ENCODE measurements at places on chromosomes 3 and 15. TPM values are rescaled to one million over a fixed set of nuclear protein-coding genes. Genes with fewer than 3 reads are reported as not detected.

DNA sequence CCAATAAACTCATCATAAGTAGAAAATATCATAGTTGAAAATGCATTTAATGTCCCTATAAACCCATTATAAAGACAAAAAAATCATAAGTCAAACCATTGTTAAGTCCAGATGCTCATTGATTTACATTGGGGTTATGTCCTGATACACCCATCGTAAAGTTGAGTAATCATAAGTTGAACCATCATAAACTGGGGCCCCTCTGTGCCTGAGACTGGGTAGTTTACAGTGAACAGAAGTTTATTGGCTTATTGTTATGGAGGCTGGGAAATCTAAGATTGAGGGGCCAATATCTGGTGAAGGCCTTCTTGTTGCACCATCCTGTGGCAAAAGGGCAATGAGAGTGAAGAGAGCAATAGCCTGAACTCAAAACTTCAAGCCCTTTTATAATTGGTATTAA is 10.6 kb downstream of the MKRN3 start:
- DNase-seq = no peak

DNA sequence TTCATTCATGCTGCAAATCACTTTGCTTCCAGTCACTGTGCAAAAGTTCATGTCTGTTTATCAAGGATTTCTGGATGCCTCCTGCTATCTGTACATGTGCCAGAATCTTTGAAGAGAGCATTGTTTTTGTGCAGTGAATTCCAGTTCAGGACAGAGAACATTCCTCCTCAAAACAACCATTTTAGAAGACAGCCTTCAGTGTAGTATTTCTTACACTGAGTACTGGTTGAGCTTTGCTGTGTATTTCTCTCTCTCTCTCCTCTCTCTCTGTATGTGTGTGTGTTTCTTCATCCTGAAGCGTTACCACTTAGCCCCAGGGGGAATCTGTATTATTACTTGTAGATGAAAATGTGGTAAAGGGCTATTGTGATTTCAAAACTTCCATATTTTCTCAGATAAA is 123.8 kb upstream of the CHL1 start:
- DNase-seq = no peak

GRCh38 chr3:46894256-46894655 is 16.7 kb downstream of the PTH1R start:
- no peak for DNase-seq

DNA sequence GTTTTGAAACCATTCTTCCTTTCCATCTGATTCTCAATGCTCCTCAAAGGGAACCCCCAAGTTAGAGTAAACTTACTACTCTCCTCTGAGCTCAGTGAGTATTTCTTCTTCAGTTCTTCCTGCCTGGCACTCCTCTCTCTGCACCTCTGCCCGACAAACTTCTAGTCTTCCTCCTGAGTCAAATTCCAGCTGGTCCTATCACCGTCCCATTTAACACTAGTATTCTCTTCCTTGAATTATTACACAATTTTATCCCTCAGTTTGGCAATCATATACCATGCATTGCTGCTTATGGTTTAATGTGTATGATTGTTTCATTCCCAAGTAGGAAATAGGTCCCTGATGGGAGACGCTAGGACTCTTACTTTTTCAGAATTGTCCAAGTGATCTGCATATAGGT is 279.7 kb downstream of the MECOM start:
- no peak for DNase-seq

DNA sequence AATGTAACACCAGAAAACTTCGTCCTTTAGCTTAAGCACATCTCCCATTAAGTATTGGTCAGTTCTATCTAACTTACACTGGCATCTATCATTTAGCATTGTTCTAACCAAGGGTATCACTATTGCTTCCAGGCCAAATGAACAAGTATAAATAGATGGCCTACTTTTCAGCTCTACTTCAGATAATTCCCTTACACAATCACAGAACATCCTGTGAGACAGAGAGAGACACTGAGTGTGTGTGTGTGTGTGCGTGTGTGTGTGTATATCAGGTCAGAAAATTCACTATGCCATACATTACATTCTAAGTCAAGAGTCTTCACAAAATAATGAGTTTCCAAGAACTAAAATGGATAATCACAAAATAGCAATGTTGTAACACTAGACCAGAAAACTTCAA is 39.1 kb downstream of the SCAPER start:
- DNase-seq = peak; percentile 2

- DNase-seq = peak; percentile 79
These were observed 58.5 kb downstream of the RPL22L1 start for GRCh38 chr3:170811515-170811914.

DNA sequence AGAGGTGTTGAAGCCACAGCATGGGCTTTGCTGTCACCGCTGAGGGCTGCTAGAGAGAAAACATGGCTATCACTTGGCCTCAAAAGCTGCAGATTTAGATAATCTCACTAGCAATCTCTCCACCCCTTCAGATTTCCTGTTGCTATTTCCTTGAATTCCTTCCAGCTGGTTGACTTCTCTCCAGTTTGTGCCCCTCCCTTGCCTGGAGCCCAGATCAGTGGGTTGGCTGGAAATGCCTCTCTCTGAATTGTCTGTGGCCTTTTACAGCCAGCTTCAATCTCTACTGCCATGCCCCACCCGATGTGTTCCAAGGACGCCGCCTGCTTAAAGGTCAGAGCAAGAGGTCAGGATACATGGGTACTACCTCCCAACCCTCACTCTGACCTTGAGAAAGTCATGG is 294.1 kb downstream of the NTRK3 start:
- no peak for DNase-seq

DNA sequence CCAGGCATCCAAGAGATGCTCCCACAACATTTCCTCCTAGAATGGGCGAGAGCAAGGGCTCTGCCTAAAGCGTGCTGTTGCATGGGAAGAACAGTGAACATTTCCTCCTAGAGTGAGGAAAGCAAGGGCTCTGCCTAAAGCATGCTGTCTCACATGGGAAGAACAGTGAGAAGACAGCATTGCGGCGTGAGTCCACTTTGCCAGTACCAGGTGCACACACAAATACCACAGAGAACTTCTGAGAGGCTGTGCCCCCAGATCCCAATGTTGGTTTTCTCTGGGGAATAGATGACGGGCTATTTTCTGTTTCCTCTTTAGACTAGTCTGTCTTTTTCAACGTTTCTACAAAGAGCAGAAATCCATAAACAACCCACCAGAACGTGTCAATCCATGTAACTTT is 142.9 kb downstream of the LRRK1 start:
- no peak for DNase-seq

DNA sequence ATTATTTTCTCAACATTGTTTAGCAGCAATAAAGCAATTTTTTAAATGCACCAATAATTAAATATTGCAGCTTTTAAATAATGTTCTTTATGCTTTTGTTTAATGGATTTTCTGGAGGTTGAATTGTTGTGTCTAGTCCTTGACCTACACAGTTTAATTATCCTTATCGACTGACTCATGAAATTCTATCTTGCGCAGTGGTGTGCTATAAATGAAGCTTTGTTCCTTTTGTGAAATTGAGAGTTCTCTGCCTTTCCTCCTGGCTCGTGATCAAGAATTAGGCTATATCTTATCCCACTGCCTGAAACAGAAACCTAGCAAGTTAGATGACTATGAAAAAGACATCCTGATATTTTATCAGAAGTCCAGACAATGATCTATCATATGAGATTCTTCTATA is 37.0 kb upstream of the PIK3R4 start:
- DNase-seq = peak; percentile 74

DNA sequence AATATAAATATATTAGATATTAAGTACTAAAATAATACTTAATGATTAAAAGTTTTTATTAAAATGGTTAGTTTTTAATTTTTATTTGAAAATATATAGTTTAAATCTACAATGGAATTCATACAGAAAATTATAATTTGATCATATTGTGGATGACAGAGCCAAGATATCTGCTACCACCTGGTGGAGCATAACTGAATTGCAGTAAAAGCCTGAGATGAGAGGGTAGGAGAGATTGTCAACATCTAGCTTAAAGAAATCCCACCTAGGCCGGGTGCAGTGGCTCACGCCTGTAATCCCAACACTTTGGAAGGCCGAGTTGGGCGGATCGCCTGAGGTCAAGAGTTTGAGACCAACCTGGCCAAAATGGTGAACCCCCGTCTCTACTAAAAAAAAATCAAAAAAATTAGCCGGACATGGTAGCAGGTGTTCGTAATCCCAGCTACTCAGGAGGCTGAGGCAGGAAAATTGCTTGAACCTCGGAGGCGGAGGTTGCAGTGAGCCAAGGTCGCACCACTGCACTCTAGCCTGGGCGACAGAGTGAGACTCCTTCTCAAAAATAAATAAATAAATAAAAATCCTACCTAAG is 25.1 kb upstream of the CSTA start:
- DNase-seq = no peak

DNA sequence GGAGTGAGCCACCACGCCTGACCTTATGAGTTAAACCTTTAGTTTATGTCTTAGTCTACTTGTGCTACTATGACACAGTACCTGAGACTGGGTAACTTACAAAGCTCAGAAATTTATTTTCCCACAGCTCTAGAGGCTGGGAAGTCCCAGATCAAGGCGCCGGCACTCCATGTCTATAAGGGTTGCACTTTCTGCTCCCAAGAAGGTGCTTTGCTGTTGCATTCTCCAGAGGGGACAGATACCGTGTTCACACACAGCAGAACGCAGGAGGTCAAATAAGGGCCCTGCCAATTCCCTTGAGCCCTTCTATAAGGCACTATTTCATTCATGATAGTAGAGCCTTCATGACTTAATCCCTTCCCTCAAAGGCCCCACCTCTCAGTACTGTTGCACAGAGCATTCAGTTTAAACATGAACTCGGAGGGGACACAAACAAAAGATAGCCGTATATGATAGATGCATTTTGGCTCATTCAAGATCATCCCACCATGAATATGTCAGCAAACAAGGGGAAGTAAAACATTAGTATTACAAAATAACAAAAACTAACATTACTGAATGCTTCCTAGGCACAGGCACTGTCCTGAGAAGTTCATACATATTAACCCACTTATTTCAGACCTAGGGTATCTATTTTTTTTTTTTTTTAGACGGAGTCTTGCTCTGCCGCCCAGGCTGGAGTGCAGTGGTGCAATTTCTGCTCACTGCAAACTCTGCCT is 26.5 kb downstream of the PLA1A start:
- no peak for DNase-seq

- DNase-seq = no peak
These were observed 1108.3 kb downstream of the ROBO1 start for GRCh38 chr3:78659386-78659987.

DNA sequence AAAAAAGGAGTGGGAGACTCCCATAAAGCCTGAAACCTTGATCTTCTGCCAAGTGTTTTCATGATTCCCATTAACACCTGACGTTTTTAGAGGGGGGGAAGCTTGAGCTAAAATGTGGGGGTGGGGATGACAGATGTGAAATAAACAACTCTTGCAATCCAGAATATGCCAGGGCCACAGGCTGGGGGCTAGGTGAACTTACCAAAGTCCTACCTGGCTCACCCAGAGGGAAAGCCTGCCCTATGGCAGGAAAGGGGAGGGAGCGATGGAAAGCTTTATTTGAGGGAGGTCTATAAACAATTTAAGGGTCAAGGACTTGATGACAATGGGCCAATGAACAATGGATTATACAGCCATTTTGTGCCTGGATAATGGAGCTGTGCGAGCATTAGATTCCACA is 108.3 kb downstream of the LRIG1 start:
- DNase-seq = no peak

DNA sequence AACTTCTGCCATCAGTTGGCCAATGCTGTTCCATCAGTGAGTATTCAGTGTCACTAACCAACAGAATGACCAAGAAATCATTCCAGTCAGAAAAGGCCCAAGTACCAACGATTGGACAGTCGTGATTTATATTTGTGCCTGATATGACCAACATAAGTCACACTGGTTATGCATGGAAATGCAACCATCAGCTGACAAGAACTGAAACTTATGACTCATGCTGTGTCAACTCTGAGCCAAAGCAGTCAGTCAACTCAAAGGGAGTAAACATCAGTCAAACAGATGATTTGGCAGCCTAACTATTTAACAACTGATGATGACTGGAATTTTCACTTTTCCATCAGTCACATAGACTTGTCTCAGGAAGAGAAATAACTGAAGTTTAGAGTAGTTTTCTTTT is 142.4 kb downstream of the ANXA2 start:
- DNase-seq = peak; percentile 92

DNA sequence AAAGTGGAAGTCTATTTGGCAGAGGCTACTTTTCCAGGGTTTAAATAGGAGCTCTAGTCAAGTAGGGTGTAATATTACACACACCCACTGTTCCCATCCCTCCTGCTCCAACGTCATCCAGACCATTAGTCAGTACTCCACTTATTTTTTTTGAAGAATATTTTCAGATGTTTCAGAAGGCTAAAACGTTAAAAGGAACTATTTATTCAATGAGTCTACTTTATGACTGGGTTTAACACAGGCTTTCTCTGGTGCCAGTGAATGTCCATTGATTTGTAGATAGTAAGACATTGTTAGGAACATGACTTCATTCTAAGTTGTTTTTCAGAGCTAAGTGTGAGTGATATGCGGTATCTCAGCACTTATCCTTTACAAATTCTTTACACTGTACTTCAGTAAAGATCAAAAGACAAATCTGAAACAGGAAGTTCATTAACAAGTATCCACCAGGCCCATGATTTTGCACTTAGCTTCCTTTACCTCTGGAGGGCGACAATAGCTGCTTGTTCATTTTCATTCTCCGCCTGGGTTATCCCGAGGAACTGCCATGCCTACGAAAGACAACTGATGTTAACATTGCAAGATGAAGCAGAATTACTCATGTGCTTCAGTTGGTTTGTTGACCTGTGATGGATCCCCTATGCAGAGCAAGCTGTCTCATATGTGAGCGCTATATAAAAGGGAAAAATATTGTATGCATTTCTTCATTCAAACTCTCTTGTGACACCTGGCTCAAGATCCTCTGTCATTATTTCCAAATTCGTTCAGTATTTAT is 158.7 kb downstream of the USP13 start:
- DNase-seq = peak; percentile 75

- no peak for DNase-seq
These were observed 13.6 kb downstream of the IP6K1 start for GRCh38 chr3:49772703-49773102.

DNA sequence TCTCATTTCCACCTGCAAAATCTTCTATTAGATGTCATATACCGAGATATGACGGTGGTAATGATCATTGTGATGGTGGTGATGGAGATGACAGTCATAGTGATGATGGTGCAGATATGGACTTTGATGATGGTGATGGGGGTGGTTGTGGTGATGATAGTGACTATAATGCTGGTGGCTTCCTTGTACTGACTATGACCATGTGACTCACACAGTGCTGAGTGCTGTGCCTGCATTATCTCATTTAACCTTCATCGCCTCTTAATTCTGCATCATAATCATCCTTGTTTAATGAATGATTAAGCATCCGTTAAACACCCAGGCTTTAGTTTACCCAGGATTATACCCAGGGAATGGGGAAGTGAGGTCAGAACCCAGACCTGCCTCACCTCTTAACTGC is 331.7 kb downstream of the FEZF2 start:
- no peak for DNase-seq

NOP10 gene
- 187 TPM for total RNA-seq

TRIM42 gene
- total RNA-seq = not detected

PLSCR2 gene
- not detected for total RNA-seq

CNTN4 gene
- not detected for total RNA-seq

PLOD2 gene
- 112 TPM for total RNA-seq

RHOV gene
- 0.19 TPM for total RNA-seq

LRRC2 gene
- total RNA-seq = under 0.01 TPM

C3orf80 gene
- not detected for total RNA-seq

DOCK3 gene
- total RNA-seq = 0.17 TPM

ESYT3 gene
- total RNA-seq = 2.8 TPM

ZPLD1 gene
- 1.2 TPM for total RNA-seq

IL12A gene
- 1.3 TPM for total RNA-seq

LRRK1 gene
- 11.8 TPM for total RNA-seq

FBN1 gene
- 26.7 TPM for total RNA-seq

PEAK1 gene
- 25.5 TPM for total RNA-seq

CASR gene
- not detected for total RNA-seq
